ENCODE measurements at places on chromosomes 5 and 9. TPM values are rescaled to one million over a fixed set of nuclear protein-coding genes. Genes with fewer than 3 reads are reported as not detected.

- no peak for DNase-seq
Observed at GRCh38 chr5:37846786-37847310, 7.0 kb upstream of the GDNF start.

- DNase-seq: no peak
Observed at GRCh38 chr9:127676638-127677037, 30.1 kb upstream of the CFAP157 start.

DNA sequence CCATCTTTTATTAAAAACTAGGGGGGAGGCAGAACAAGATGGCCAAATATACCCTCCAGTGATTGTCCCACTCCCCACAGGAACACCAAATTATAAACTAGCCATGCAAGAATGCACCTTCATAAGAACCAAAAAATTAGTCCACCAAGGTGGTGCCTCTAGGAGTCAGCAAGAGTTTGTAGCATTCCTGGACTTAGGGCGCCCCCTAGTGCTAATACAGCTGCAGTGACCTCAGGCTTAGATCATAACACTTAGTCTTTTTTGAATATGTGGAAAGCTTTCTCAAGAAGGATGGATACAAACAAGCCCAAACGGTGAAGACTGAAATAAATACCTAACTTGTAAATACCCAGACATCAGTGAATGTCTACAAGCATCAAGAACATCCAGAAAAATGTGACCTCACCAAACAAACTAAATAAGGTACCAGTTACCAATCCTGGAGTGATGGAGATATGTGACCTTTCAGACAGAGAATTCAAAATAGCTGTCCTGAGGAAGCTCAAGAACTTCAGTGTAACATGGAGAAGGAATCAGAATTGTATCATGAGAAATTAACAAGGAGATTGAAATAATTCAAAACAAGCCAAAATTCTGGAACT is 19.3 kb downstream of the PPIP5K2 start:
- DNase-seq: peak; percentile 84

DNA sequence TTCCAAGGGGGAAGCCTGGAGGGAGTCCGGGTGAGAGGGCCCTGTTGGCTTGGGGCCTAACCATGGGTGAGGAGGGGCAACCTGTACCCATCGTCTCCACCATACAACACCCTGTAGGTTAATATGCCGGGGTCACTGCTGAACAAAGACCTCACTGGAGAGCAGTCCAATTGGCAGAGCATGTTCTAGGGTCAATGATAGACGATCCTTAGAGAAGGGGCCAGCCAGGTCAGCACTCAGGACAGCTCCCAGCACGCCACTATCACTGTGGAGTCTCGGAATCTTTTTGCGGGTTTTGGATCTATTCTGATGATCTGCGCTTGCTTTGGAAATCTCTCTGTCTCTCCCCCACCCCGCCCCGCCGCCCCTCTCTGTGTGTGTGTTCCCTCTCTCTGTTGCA is 218.4 kb upstream of the MVB12B start:
- no peak for DNase-seq

- DNase-seq: no peak
Observed at GRCh38 chr5:40503439-40503838, 176.3 kb upstream of the PTGER4 start.

DNA sequence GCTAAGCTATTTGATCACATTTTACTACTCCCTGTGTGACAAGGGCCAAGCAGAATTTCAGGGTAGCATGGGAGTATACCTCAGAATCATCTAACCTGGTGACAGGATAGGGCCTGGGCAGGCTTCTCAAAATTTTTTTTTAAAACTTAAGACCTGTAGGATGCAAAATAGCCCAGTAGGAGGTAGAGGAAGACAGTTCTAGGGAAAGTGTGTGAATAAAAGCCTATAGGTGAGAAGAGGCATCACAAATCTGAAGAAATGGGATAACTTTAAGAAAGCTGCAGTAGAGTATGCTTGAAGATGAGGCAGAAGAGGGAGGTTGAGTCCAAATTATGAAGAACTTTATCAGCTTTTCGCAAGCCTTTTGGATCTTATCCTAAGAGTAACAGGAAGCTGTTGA is 32.3 kb downstream of the CNTRL start:
- no peak for DNase-seq

GRCh38 chr5:171847026-171847425 is 61.4 kb downstream of the SMIM23 start:
- DNase-seq: no peak

DNA sequence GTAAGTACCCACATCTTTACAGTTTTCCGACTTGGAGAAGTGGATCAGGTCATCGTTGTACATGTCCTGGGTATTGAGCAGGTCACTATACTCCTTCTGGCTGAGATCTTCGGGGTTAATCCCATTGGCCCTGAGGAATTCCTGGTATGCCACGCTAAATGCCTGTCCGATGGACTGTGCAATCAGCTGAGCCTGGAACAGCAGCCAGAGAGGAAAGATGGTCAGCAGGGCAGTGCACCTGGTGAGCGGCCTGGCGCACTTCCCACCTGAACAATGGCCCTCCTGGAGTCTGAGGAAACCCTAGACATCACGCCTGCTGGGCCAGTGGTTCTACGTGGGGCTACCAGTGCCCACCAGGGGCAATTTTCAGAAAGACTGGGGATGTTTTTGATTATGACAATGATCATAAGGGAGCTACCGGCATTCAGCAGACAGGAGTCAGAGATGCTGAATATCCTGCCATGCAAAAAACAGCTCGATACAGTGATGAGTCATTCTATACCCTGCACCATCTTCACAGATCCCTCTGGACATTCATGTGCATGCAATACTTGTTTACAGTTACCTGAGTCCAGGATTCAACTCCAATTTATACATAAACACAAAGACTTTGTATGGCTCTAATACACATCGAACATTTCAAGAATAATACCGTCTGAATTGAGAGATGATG is 127.2 kb downstream of the ENTREP1 start:
- DNase-seq: peak; percentile 50

GRCh38 chr9:73038089-73038509 is 85.2 kb upstream of the ALDH1A1 start:
- DNase-seq: no peak

DNA sequence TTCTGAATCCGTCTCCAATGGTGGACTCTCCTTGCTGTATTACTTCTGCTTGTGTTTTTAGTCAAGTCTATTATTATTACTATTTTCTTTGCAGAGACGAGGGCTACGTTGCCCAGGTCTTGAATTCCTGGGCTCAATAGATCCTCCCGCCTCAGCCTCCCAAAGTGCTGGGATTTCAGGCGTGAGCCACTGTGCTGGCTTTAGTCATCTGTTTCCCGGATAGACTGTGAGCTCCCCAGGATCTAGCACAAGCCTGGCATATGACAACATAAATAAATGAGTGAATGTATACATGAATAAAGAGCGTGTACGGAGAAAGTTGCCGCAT is 439 bp upstream of the DDX46 start:
- DNase-seq: no peak

GRCh38 chr5:37424441-37424840 is 45.3 kb downstream of the WDR70 start:
- DNase-seq: no peak

- no peak for DNase-seq
Observed at GRCh38 chr5:10985091-10985720, 224.2 kb upstream of the DAP start.

GRCh38 chr5:51188001-51188591 is 195.2 kb upstream of the ISL1 start:
- no peak for DNase-seq

DNA sequence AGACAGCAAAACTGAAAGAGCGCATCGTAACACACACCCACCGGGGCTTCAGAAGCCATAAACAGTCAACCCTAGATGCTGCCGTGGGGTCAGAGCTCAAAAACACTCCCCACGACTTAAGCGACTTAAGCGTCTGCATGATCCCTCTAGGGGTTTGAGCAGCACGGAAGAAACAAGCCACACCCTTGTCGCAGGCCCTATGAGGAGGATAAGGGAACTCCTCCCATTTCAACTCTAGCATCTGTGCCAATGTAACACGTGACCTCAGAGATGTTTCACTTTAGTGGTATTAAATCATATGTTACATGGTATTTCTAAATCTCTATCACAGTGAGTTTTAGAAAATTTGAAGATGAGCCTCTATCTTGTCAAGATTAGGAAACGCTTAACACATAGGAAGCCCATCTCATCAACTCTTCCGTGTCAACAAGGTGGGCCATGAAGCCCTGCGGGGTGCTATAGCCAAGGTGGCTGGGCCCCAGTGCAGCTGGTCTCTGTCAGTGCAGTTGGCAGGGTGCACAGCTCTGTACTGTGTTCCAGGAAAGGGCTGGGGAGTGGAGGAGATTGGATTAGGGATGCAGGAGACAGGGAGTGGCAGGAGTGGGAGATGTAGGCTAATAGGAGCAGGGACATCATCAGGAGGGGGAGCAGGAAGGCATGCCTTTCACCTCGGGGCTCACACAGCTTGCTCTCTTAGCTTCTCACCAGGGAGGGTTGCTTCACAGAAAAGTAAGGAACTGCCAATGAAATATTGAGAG is 33.1 kb downstream of the ZCCHC9 start:
- no peak for DNase-seq

DNA sequence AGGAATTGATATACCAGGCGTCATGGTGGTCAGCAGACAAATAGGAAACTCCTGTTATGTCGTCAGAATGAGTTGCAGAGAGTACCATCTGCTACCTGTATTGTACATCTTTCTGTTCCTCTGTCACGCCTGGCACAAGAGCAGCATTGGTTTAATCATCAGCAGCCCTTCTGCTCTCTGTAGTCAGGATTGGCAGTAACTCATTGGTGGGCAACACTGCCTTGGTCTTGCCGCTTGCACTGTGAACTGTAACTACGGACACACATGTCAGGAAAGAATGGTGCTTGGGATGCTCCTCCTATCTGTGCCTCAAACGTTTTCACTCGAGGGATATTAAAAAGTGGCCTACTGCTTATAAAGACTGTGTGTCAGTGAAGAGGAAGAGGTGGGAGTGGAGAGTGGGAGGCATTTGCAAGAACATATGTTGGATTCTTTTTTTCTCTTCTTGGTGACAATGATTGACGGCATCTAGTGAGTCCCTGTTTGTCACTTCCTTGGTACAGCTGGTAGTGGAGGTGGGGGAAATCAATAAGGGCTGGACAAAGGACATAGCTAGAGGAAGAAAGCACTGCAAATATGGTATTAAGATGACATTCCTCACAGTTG is 76.6 kb downstream of the F2RL2 start:
- no peak for DNase-seq

DNA sequence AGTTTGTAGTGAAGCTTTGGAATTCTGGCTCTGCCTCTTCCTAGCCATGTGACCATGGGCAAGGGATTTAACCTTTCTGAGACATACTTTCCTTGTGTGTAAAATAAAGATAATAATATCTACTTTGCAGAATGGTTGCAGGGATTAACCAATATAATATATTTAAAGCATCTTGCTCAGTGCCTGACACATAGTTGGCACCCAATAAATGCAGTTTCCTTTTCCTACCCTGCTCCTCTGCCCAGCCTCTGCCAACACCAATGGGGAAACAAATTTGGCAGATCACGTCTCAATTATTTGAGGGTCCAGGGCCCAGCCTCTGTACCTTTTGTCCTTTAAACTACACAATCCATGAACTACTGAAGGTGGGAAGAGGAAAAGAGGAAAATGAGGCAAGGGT is 91.1 kb downstream of the NRG2 start:
- DNase-seq: no peak

Gene DMRT3
- not detected for total RNA-seq

Gene CNTNAP3
- not detected for total RNA-seq

Gene MAMDC2
- total RNA-seq: not detected

Gene HAVCR2
- total RNA-seq: 0.41 TPM

Gene PTGDS
- total RNA-seq: not detected
